ENCODE measurements at places on chromosomes 6 and 20. TPM values are rescaled to one million over a fixed set of nuclear protein-coding genes. Genes with fewer than 3 reads are reported as not detected.

- H3K27ac ChIP-seq: no peak overlapping the region
- H3K4me3 ChIP-seq: no peak overlapping the region
- H3K4me1 ChIP-seq: peaks cover 40% of the 10 kb centered on the region
- H3K27me3 ChIP-seq: no peaks in the 10 kb centered on the region
Observed at GRCh38 chr6:31579546-31580437, 2.4 kb downstream of the LTB start.

GRCh38 chr6:160174681-160175080, 53.1 kb downstream of the SLC22A1 start:
- no peak overlapping the region for H3K27ac ChIP-seq
- DNase-seq: no peak
- H3K36me3 ChIP-seq: no peaks in the 10 kb centered on the region
- H3K4me1 ChIP-seq: no peaks in the 10 kb centered on the region

Gene ARG1
- not detected for total RNA-seq

- no peak overlapping the region for H3K27ac ChIP-seq
- no peaks in the 10 kb centered on the region for H3K4me1 ChIP-seq
- no peak for DNase-seq
- no peak overlapping the region for H3K4me3 ChIP-seq
- no peaks in the 10 kb centered on the region for H3K36me3 ChIP-seq
Observed at GRCh38 chr6:52000064-52000463, 87.3 kb downstream of the PKHD1 start.

DNA sequence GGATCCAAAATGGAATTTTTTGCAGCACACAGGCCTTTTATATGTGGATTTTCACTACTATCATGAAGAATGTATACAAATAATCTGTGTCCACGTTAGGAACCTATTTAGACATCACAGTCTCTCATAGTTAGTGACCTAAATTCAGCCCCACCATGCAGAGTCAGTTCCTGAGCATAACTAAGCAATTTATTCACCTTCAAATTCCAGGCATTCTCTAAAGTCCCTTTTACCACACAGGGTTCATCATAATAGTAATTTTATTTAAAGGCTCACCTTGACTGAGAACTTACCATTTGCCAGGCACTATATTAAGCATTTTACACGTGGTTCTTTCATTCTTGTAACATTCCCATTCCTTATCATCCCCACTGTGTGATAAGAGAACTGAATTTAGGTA, 353.8 kb downstream of the ARHGAP18 start:
- H3K27me3 ChIP-seq: no peaks in the 10 kb centered on the region
- no peak overlapping the region for H3K4me3 ChIP-seq
- no peak for DNase-seq
- H3K36me3 ChIP-seq: no peaks in the 10 kb centered on the region
- no peaks in the 10 kb centered on the region for H3K4me1 ChIP-seq

Gene GSTA1
- 54.1 TPM for total RNA-seq

- H3K36me3 ChIP-seq: no peaks in the 10 kb centered on the region
- H3K27ac ChIP-seq: no peak overlapping the region
- no peak overlapping the region for H3K4me3 ChIP-seq
- no peaks in the 10 kb centered on the region for H3K4me1 ChIP-seq
Observed at GRCh38 chr6:141464490-141464889, 668.2 kb upstream of the GJE1 start.

- peak overlapping the region; percentile 18 for H3K27ac ChIP-seq
- H3K4me1 ChIP-seq: peaks cover 34% of the 10 kb centered on the region
- no peak for DNase-seq
- H3K36me3 ChIP-seq: no peaks in the 10 kb centered on the region
Observed at GRCh38 chr6:3393836-3394202, 63.0 kb downstream of the SLC22A23 start.

DNA sequence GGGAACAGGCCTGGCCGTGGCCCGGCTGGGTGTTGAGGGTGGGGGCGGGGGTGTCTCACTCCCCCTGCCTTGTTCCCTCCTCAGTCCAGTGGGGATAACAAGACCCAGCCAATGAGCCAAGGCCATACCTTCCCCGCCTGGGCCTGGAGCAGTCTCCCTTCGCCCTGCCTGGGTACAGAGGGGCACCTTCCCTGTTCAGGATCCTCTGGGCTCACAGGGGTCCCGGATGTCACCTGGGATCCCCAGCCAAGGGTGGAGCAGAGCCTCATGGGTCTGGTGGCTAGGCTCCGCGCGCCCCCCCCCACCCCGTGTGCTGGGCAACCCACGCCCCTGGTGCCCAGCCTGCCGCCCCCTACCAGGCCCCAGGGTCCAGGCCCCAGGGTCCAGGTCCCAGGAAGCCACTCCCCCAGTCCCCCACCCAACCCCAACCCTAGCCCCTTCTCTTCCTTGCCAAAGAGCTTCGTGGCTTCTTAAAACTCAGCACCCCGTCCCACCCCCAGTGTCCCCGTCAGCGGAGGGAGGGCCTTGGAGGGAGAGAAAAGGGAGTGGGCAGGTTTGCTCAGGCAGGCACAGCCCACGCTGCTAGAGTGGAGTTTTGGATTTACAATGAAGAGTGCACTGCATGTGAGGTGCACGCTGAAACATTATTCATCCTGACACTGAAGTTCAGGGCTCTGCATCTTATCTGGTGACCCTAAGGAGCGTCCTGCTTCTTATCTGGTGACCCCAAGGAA, 11.8 kb downstream of the HRH3 start:
- no peak for DNase-seq
- no peaks in the 10 kb centered on the region for H3K36me3 ChIP-seq
- H3K27me3 ChIP-seq: no peaks in the 10 kb centered on the region
- no peak overlapping the region for H3K4me3 ChIP-seq

Gene TGM3
- total RNA-seq: not detected

Gene GGTLC1
- total RNA-seq: 3.4 TPM

DNA sequence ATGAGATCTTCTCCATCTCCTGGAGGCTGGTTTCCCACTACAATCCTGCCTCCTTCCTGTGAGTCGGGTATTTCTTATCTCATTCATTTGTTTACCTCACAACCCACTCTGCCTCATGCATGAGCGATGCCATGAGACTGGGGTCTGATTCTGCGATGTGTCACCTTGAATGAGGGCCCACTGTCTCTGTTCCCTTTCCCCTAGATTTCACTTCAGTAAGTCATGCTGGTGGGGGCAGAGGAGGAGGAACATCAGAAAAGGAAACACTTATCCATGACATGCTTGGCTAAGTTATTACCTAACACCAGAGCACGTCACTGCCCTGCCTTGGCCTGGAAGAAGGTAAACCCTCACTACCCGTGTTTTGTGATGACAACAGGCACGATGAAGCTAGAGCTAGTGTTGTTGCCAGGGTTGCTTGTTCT, 337.4 kb upstream of the PRDM1 start:
- no peaks in the 10 kb centered on the region for H3K4me1 ChIP-seq
- no peak for DNase-seq
- no peak overlapping the region for H3K27ac ChIP-seq
- no peaks in the 10 kb centered on the region for H3K36me3 ChIP-seq
